ENCODE measurements at places on chromosomes 6 and 20. TPM values are rescaled to one million over a fixed set of nuclear protein-coding genes. Genes with fewer than 3 reads are reported as not detected.

DNA sequence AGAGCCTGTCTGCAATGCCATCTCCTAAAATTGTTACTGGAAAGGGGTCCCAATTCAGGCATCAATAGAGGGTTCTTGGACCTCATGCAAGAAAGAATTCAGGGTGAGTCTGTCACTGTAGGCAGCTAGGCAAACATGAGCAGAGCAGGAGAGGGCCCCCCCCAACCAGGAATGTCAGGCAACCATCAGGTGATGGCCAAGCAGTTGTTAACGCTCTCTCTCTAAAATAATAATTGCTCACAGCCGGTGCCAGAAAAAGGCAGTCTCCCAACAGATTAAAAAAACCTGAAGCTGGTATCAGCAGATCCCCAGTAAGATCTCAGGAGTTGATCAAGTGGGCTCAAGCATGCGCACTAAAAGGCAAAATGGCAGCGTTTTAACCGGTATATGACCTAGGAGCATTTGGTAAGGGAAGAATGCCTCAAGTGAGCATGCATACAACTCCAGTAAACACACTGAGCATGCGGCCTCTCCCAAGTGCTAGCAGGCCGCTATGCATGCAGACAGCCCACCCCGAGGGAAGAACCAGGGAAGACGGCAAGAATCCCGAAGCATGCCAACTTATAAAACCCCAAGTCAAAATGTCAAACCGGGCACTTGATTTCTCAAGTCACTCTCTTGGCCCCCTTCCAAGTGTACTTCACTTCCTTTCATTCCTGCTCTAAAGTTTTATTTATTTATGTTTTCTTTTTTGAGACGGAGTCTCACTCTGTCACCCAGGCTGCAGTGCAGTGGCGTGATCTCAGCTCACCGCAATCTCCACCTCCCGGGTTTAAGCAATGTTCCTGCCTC is 44.0 kb upstream of the RNGTT start:
- DNase-seq: no peak

- DNase-seq: no peak
These were observed 3.2 kb upstream of the FOXF2 start for GRCh38 chr6:1386038-1386709.

Gene CST8
- total RNA-seq: not detected

Gene ELOVL4
- total RNA-seq: 1.5 TPM

All from mucosa of gallbladder (tissue), 1 donor.